ENCODE measurements at places on chromosomes 3 and 15. TPM values are rescaled to one million over a fixed set of nuclear protein-coding genes. Genes with fewer than 3 reads are reported as not detected.

- DNase-seq: no peak
These were observed 672.9 kb downstream of the SQOR start for GRCh38 chr15:46307746-46308145.

DNA sequence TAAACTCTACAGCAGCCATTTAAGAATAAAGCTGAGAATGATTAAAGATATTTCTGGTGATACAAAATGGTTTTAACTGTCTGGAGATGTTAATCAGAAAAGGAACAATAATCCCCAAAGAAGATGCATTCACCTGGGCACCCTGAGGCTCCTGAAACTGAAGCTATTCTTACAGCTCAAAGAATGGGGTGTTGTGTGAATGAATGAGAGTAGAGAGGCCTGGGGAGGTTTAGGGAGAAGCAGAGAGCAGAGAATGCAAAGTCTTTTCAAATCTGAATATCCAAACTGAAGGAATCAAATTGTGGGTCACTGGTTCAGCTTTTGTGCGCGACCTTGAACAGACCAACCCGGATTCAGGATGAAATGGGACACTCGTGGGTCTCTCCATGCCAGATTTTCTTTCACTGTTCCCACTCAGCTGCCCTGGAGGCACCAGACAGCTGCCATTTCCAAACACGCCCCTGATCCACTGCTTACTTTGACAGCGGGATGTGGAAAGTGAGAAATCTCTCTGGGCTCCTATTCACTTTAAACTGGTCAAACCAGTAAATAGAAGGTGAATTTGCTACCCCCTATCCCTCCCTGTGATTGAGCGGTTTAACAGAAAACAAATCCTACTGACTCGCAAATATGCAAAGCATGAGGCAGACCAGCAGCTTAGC lies 485.5 kb upstream of the THBS1 start:
- DNase-seq: no peak

DNA sequence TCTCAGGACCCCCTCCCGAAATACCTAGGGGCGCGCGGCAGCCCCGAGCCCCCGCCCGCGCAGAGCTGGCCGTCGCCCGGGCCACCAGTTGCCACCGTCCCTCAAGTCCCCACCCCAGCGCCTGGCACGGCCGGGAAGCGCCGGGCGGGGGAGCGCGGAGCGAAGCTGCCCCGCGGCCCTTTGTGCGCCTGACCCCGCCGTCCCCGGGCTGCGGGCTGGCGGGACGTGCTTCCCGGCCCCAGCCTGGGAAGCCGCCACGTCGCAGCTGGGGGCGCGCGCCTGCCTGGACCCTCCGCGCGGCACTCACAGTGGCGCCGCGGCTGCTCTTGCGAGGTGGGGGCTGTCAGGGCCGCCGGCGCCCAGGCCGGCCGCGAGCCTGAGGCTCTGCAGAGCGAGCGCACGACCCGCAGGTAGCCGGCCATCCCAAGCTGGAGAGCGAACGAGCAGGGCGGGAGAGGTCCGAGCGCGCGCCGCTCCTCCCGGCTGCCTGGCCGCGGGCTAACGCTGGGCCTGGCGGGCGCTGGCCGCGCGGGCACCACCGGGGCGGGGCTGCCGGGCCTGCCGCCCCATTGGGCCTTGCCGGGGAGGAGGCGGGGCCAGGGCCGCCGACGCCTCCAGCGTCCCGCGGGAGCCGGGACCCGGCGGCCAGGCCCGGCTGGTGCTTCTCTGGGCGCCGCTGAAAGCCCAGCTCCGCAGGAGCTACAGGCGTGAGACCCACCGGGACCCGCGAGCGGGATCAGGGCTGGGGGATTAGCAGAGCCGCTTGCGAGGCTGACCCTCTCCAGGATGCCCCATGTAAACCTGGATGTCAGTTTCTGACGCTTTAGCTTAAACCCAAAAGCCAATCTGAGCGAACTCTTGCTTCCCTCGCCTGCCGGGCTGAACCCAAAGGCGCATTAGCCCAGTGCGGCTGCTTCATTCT lies at the start of gene IDH2:
Gene IDH2 (minus strand): TSS at position 500 of the 922 bp plus-strand sequence. CDS start 78 bp downstream, at position 422.
- no peak for DNase-seq

GRCh38 chr3:112817797-112818196 lies 28.9 kb downstream of the CD200R1L start:
- no peak for DNase-seq

- no peak for DNase-seq
These were observed 138.2 kb downstream of the ATP10A start for GRCh38 chr15:25724899-25725298.

DNA sequence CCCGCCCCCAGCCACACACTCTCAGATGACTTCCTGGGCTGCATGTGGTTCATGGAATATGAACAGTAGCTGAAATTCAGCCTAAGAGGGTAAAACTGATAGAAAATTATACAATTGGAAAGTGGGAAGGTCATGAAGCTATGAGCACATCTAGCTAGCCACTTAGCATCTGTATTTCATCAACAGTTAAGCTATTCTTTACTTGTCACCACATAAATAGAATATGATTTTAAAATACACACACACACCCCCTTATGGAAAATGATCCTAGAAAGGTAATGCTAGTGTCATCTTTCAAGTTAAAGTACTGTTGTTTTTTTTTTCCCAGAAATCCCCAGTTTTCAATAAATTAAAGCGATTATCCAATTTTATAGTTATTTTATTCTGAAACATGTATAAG lies 3.6 kb downstream of the MAP4 start:
- DNase-seq: no peak

DNA sequence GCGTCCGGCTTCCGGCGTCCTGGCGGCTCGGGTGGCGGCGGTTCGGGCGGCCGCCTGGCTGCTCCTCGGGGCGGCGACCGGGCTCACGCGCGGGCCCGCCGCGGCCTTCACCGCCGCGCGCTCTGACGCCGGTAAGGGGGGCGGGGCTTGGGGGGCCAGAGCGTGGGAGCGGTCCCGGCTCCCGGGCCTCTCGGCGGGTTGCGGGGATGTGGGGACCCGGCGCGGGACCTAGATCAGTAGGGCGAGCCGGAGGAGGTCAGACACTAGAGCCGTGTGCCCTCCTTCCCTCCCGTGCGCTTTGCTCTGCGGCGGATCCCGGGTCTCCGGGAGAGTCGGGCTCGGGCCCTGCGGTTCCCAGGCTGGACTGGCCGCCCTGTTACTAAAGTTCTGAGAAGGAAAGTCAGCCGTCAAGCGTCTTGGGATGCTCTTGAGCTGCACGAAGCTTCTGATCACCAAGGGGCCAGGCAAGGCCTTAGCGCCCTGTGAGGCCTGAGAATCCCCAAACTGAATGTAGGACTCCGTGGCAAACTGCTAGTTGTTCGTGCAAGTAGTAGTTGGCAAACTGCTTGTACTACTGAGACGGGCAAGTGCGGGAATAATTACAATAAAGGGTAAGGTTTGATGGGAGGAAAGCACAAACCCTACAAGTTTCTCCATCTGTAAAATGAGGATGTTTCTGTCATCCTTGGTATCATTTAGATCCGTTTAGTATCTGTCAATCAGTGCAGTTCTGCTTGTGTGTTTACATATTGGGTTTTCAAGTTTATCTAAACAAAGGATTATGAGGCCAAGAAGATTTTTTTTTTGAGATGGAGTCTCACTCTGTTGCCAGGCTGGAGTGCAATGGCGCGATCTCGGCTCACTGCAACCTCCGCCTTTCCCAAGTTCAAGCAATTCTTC lies 587 bp downstream of the PIGX start:
- no peak for DNase-seq

DNA sequence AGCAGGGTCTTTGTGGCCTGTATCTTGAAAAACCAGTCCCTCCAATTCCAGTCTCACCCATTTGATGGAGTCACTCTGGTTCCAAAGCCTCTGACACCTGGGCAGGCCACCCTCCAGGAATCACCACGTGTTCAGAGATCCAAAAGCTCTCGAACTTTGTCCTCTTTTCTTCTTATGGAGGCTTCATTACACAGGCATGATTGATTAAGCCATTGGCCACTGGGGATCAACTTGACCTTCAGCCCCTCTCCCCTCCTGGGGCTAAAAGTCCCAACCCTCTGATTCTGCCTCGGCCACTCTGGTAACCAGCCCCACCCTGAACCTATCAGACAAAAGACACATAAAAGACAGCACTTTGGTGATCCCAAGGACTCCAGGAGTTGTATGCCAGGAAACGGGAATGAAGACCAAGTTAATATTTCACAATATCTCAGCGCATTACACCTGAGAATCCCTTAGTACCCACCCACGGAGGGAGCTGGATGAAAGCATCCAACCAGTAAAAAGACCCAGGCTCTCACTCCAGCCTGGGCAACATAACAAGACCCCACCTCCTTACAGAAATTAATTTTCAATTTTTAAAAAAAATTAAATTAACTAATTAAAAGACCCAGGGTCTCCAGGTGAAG lies 23.0 kb upstream of the SSUH2 start:
- no peak for DNase-seq

LRRC31 gene
- not detected for polyA plus RNA-seq

HHLA2 gene
- not detected for polyA plus RNA-seq

KNG1 gene
- not detected for polyA plus RNA-seq

MORC1 gene
- not detected for polyA plus RNA-seq

CCR8 gene
- polyA plus RNA-seq: not detected
